ENCODE measurements at places on chromosomes 2 and 18.

DNA sequence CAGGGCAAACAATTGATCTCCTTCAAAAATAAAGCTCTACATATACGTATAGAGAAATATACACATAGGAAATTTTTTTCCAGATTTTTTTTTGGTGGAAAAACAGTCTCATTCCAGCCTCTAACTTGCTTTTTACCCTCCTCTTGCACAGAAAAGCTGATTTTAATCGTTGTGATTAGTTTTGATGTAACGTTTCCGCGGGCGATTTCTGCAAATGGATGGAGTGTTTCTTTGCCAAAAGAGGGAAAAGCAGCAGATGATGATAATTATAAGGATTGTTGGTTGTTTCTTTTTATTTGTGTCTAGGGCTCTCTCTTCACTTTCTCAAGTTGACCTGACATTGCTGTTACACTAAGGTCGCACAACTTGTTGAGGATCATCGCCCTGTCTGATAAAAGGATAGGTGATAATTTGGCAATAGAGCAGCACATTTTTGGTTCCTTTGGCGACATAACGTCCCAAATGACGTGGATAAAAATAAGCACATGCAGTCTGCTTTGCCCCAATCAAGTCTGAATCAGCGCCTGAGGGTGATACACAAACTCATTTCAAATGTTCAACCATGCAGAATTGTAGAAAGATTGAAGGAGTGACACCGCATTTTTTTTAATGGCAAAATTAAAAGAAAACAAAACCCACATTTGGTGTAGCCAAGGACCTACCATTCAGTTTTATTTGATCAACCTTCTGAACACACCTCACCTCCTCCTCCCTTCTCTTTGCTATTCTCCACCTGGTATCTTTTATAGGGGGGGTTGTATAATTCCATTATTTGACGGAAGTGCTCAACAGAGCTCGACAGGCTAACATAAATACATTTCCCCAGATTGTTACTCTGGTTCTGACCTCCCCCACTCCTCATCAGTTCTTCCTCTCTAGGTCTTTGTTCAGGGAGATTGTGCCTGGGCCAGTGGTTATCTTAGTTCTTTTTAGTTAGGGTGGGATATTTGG, 109.6 kb upstream of the KCTD1 start:
- peak; percentile 12 for DNase-seq

DNA sequence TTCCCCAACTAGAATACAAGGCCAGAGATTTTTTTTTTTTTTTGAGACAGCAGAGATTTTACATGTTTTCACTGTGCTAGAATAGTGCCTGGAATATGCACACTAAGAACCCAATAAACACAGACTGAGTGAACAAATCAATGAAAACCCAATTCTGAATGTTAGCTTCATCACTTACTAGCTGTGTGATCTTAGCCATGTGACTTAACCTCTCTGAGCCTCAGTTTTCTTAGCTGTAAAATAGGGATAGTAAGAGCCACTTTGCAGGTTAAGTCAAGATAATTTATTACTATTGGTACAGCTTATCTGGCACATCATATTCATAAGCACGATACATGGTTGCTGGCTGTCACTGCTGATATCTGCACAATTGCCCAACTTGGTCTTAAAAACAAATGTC, 140.6 kb downstream of the EN1 start:
- no peak for DNase-seq

DNA sequence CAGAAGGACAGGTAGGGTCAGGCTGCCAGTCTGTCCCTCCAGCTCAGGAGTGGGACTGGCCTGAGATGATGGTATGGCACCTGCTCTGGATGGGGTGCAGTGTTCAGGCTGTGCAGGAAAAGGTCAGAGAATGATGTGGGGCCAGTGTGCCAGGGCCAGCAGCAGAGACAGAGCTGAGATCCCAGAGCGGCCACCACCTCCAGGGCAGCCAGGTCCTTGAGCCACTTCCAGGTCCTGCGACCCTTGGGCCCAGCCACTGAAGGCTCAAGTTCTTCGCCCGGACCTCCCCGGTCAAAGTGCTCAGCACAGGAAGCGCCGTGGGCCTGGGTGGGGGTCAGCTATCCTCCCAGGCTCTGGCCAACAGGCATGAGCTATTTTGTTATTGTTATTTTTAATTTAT, 12.1 kb upstream of the ARMC9 start:
- no peak for DNase-seq

DNA sequence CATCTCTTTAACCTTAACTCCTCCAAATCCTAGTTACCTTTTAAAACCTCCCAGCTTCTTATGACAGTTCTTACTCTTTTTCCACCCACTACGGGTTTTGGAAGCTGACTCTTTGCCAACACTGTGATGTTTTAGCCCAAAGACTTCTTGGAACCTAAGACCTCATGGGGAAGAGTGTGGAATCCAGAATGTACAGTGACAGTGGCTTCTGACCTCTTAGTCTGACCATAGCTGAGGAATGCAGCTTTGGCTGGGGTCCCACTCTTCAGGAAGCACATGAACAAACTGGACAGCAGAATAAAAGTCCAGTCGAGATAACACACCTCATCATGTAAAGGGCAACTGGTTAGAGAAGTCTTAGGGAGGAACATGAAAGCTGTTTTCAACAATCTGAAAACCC, 161.1 kb upstream of the PKDCC start:
- DNase-seq = no peak

- DNase-seq = no peak
These were observed 121.2 kb upstream of the SLC35G4 start for GRCh38 chr18:11488175-11488574.

DNA sequence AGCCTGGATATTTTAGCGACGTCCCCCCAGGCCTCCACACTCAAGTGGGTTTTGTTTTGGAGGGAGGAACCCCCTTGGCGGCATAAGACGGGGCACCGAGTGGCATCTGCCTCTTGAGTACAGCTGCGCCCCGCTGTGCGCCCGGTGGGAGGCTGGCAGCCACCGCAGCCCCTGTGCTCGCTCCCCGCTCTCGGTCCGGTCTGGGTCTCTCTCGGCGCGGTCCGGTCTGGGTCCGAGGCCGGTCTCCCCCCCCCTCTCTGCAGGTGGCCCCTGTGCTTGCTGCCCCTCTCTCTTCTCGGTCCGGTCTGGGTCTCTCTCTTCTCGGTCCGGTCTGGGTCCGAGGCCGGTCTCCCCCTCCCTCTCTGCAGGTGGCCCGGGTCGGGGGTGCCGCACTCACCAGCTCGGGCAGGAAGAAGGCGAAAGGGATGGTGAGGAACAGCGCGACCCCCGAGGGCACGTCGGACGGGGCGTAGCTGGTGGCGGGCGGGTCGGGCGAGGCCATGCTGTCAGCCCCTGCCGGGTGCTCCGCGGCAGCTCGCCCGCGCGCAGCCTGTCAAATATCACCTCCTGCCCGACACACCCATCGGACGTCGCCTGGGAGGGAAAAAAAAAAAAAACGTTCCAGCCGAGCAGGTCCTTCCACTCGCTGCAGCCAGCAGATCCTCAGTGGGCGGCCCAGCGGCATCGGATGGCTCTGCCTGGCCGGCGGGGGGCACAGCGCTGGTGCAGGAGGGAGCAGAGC, at the start of gene MALL:
MALL (minus strand) TSS at position 532 of the 742 bp plus-strand sequence; CDS start at position 502, 30 bp downstream.
- DNase-seq = peak; percentile 61

GRCh38 chr2:177830881-177831386, 241.6 kb downstream of the PDE11A start:
- no peak for DNase-seq

DNA sequence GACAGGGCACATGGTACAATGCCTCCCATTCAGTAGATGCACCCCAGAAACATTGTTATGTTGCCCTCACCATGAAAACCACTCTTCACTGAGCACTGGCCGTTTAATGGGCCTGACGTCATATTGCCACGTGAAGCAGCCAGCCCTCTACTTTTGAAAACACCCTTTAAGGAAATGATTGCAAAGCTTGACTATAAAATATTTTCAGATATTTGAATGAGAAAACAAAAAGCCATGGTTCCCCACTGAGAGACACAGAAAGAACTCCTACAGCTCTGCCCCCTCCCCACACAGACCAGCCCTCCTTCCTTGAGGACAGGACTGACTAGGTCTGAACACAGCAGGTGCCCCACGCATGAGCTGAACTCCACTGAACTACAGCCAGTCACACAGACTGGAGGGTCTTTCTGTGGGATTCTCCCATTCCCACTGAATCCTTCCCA, 349.1 kb downstream of the ANAPC1 start:
- peak; percentile 31 for DNase-seq

DNA sequence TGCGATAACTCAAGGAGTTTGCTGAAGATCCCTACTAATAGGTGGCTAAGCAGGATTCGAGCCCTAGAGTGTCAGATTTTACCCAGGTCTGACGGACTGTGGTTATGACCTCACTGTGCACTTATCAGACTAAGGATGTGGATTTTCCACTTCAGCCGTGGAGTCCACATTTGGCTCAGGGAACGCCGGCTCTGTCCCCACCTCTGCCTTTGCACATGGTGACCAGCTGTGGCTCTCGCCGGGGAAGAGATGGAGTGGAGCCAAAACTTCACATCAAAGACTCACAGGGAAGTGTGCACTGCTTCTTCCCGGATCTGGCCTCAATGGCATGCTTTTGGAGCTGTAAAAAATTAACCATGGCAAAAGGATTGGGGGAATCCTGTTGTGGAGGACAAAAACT, 249.3 kb upstream of the APCDD1 start:
- DNase-seq = peak; percentile 67

GRCh38 chr2:28676152-28676835, 75.3 kb upstream of the PPP1CB start:
- no peak for DNase-seq

DNA sequence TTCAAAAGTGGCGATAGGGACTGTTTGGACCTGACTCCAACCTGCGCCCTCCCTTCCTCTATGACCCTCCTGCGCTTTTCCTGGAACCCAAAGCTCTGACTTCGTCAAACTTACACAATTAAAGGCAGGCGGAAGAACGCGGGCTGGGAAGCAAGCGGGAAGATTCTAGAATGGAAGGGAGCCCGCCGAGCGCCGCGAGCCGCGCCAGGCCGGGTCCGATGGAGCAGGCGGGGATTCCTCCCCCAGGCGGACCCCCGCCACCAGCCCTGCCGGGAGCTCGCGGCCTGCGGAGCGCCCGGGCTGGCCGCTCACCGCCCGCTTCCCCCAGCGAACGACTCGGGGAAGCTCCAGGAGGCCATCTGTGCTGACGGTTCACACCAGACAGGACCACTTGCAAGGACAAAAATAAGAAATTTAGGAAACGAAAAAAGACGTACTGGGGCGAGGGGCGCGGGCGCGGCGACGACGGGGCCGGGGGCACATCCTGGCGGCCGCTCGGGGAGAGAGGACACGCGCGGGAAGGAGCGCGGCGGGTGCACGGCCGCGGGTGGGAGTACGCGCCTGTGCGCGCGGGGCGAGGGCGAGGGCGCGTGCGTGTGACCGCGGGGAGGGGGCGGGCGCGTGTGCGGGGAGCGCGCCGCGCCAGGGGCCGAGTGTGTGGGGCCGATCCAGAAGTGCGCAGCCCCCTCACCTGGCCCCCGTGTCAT, 1.1 kb upstream of the SALL3 start:
- DNase-seq = no peak

- peak; percentile 57 for DNase-seq
These were observed 162.9 kb upstream of the AGAP1 start for GRCh38 chr2:235330775-235331451.

- DNase-seq = no peak
These were observed 116.3 kb upstream of the KLHL29 start for GRCh38 chr2:23268467-23269263.

DNA sequence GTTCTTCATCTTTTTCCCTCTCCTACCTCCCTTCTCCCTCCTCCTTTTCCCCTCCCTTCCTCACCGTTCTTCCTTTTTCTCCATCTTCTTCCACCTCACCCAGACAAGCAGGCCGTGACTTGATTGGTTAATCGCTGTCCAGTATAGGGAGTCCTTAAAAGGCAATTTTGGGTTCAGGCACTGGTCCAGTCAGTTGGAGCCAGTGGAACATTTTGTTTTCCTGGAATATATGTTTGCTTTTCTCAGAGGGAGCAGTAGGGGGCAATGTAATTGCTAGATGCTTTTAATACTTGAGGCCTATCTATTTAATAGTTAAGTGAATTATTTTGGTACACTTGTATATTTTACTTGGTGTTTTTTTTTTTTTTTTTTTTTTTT, 15.0 kb downstream of the ELAC1 start:
- no peak for DNase-seq

- no peak for DNase-seq
These were observed 128.5 kb upstream of the PGAP1 start for GRCh38 chr2:197055045-197055444.

DNA sequence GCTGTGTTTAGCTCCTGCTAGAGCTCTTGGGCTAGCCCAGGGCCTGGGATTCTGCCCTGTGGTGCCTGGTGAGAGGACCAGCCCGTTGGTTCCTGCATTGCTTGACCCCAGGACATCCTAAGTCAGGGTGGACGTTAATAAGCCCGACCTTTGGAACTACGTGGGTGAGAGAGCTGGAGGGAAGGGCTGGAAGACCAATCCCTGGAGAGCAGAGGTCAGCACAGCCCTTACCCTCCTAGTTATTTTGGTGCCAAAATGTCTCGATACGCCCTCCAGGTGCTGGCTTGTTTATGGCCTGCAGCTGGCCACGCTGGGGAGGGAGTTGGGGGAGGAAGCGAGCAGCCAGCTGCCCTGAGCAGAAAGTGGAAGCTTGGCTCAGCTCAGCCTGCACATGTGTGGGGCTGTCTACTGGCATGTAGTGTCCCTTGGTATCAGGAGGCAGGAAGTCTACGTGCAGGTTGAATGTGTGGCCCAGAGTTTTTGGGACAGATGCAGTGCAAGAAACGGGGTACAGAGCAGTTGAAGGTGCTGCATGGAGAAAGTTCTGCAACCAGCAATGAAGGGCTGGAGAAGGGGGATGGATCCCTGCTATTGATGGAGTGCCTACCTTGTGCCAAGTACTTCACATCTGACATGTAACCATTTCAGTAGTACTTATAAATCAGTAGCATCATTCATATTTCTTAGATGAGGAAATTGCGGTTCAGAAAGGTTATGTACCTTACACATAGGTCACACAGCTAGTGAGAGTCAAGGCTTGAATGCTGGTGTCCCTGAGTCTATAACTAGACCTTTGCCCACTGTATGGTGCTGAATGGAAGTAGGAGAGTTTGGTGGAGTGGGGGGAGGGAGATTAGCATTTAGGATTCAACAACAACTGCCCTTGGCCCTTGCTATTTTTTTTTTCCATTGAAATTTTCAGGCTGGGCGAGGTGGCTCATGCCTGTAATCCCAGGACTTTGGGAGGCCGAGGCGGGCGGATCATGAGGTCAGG, 5.0 kb upstream of the DGKD start:
- DNase-seq = peak; percentile 83

DNA sequence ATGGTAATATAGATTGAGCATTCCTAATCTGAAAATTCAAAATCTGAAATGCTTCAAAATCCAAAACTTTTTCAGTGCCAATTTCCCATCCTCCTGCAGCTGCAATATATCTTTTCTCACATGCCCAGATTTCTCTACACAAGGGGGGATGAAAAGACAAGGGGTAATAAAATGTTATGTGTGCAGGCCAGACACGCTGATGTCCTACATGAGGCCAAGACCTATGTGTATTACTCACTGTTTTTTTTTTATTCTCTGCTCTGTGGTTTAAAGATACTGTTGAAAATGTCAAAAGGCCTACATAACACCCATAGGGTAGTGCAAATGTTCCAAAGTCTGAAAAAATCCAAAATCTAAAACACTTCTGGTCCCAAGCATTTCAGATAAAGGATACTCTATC, 41.2 kb upstream of the CWC22 start:
- no peak for DNase-seq

GRCh38 chr2:164784376-164784775, 57.2 kb downstream of the COBLL1 start:
- DNase-seq = no peak

GRCh38 chr18:71846716-71847115, 697.4 kb downstream of the CBLN2 start:
- no peak for DNase-seq

All from tongue (tissue), 3 donors.